ENCODE measurements at places on chromosomes 3 and 15.
A peak's percentile ranks its signal among the peaks of the same experiment; 100 is the strongest.

GRCh38 chr3:192843119-192843518 is 74.5 kb downstream of the MB21D2 start:
- DNase-seq: no peak

DNA sequence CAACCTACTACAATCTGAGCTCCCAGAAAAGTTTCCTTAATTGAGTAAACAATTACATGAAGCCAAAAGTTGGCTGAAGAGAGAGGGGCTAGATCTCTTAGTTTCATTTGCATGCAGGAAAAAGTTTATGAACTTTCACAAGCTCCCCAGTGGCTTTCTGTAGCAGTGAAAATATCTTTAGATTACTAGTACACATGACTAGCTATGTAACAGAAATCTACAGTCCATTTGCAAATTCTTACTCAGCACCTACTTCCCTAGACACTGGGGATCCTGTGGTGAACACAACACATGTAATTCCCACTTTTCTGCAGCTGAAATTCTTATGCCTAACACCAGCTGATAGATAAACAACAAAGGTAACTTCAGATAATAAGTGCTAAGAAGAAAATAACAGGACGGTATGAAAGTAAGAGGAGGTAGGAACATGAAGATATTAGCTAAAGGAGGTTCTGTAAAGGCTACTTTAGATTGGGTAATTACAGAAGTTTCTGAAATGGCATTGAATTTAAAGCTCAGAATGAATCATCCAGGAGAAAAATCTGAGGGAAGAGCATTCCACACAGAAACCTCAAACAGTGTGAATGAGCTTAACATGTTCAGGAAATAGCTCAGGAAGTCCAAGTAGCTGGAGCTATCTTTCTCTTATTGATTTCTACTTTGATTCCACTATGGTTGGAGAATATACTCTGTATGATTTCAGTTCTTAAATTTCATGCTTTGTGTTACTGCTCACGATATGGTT is 204.8 kb downstream of the MAGI1 start:
- DNase-seq: no peak

GRCh38 chr3:69113536-69113935 is 8.9 kb downstream of the LMOD3 start:
- no peak for DNase-seq

DNA sequence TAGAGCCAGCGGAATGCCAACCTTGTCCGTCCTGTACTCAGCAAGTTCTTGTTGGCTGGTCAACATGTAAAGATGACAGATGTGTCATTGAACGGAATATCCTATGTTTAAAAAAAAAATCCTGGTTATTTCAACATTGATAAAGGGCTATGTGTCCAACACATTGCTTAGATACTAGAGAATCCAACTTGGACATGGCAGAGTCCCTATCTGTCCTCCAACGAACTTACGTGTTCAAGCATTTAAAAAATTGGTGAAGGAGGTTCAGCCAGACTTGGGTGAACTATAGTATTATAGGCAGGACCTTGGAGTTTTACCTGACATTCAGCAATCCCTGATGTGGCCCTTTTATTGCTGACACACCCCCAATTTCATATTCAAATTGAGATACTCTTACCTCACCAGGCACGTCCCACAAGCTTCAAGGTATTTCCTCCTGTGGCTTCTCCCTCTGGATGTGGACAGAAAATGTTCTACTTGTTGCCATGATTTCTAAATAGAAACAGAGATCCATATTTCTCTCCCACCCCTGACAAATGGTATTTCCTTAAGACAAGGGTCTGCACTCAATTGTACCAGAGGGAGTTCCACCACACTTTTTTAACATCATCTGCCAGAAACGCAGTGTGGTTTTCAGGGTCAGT is 207.7 kb upstream of the TPM1 start:
- no peak for DNase-seq

DNA sequence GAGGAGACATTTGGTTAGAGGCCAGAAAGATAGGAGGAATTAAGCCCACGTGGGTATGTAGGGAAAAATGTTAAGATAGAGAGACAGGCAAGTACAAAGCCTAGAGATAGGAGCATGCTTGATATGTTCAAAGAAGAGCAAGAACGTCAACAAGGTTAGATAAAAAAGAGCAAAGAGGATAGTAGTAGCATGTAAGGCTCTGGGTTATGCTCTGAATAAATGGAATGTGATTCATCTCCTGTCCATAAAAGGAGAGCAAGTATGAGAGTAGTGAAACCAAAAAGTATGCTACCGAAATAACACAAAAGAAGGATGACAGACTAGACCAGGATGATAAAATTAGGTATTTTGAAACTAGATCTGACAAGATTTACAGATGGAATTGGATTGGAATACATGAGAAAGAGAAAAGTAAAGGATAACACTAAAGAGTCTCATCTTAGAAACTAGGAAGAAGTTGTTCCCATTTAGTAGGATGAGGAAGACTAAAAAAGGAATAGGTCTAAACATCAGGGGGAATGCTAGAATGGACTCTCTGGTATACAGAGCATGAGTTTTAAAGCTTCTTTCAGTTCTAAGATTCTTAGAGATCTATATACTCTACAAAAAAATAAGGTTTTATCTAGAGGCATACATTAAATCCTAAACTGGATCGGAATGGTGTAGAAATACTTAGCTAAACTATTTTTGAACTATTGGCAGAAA is 59.1 kb downstream of the TRPM7 start:
- DNase-seq: no peak

DNA sequence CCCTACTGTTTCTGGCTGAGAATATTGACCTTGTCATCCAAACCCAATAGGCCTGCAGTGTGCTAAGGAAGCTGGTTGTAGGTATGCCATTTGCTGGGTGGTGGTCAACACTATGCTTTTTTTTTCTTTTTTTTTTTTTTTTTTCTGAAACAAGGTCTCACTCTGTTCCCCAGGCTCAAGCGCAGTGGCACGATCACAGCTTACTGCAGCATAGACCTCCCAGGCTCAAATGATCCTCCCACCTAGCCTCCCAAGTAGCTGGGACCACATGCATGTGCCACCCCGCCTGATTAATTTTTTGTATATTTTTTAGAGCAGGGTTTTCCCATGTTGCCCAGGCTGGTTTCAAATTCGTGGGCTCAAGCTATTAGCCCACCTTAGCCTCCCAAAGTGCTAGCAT is 35.7 kb upstream of the RHO start:
- DNase-seq: no peak

DNA sequence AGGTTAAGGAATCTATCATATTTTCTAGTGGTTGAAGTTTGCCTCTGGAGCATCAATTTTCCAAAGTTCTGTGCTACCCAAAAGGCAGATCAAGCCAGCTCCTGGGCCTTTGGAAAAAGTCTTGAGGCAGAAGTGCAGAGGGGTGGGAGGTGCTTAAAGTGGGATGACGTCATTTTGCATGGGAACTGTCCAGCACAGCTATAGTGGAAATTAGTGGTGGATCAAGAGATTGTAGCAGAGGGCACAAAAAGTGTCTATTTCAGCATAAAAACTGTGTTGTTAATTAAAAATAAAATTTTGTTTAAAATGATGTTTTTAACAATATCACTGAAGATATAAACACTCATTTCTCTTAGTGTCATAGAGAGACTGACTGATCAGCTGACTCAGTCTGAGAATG is 221.9 kb downstream of the LRRN1 start:
- no peak for DNase-seq

DNA sequence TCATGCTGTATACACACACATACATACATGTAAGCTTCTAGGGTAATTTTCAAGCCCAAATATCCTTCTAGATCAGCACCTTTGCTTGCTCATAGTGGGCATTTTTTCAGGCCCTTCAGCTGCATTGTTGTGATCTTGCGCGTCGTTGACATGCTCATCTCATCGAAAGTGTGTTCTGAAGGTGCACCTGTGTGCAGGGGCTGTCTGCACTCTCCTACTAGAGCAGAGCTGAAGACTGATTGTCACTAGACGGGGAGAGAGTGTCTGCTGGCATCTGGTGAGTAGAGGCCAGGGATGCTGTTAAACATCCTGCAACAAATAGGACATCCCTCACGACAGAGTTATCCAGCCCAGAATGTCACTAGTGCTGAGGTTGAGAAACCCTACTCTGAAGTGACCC is 35.7 kb upstream of the VILL start:
- DNase-seq: no peak

DNA sequence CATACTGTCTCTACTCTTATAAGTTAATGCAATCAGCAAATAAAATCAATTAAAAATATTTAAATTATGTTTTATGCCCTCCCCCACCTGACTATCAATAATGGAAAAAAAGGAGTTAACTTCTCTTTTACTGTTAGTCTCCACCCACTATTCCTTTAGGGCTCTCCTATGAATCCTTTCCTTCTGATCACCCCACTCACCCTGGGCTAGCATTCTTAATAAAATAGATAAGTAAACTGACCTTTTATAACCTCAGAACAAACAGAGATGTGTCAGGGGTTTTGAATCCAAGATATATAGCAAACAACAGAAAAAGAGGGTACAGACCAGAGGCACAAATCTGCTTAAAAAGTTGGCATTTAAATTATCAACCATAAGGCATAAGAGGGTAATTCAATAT is 116.1 kb upstream of the PLXND1 start:
- DNase-seq: no peak

- no peak for DNase-seq
Observed at GRCh38 chr3:79690072-79690471, 77.7 kb downstream of the ROBO1 start.

- DNase-seq: no peak
Observed at GRCh38 chr3:136078421-136079364, 113.2 kb downstream of the PPP2R3A start.

GRCh38 chr15:73317651-73318462 is 50.9 kb downstream of the HCN4 start:
- DNase-seq: no peak

DNA sequence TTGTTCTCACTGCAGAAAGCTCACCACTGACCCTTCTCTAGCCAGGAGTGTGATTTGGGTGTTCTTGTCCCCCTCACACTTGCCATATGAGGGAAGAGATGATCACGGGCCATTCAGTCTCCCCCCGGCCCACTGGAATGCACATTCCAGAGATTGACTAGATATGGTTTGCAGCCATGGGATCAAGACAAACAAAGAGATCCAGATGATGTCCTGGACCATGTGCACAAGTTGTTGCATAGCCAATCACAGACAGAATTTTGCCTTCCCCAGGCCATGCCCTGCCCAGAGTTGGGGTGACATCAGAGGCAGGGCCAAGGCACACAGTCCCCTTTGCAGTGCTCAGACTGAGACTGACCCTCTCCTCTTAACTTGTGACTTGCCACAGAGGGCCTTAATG is 14.8 kb downstream of the MUC13 start:
- DNase-seq: no peak

GRCh38 chr15:88776646-88777045 is 26.6 kb upstream of the ACAN start:
- no peak for DNase-seq

- no peak for DNase-seq
Observed at GRCh38 chr3:114872588-114872987, 274.5 kb downstream of the ZBTB20 start.

GRCh38 chr3:148042663-148043445 is 633.7 kb downstream of the ZIC1 start:
- DNase-seq: no peak

- DNase-seq: no peak
Observed at GRCh38 chr3:69433121-69433968, 47.5 kb upstream of the FRMD4B start.

- DNase-seq: no peak
Observed at GRCh38 chr3:70272798-70273197, 39.6 kb downstream of the MDFIC2 start.

- DNase-seq: no peak
Observed at GRCh38 chr3:29514912-29515311, 234.0 kb downstream of the RBMS3 start.

DNA sequence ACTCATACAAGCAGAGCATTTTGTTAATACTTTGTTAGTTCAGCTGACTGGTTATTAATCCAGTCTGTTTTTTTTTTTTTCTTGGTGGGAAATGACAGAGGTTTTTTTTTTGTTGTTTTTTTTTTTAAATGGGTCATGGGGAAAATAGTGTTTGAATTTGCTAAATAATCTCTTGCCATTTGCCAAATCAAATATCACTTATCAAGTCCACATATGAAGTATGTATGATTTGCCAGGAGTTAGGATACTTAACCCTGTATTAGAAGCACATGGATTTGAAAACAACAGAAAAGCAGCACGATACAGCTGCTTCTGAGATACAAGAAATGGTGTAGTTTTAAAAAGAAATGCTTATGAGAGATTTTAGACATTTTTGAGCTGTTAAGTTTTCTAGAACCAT is 21.6 kb downstream of the P2RY14 start:
- no peak for DNase-seq

DNA sequence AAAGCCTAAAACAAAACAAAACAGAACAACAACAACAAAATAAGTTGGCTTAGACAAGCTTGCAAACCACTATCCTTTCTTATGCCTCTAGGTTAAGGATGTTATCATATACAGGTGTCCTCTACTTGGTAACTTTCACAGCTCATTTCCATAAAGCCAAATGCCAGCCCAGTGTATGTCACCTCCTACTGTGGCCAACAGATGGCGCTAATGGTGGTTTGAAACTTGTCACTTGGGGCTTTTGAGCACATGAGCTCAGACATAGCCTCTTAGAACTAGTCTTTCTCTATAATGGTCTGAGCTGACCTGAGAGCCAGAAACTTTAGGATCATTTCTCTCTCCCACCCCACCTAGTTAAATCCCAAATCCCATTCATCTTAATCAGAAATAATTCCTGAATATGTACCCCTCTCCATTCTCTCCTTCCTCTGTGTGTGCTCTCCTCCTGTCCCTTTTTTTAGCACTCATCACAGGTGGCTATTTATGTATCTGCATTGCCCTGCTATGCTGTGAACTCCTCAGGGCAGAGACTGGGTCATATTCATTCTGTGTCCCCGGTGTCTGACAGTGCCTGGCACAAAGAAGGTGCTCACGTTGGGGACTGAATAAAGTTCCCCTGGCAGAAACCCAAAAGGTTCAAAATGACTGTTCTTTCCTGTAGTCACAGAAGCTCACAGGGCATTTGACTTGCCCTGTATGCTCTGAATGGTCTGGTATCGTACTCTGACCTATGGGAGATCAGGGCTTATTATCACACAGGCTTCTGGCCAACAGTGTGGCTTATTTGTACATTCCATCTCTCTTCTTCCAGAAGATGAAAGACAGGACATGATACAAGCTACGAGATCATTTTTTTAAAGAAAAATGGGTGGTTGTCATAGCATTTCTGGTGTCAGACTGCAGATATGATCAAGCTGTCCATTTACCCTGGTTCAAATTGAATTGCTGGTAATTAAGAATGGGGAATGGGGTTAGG is 319.3 kb upstream of the AZI2 start:
- DNase-seq: peak; percentile 17

DNA sequence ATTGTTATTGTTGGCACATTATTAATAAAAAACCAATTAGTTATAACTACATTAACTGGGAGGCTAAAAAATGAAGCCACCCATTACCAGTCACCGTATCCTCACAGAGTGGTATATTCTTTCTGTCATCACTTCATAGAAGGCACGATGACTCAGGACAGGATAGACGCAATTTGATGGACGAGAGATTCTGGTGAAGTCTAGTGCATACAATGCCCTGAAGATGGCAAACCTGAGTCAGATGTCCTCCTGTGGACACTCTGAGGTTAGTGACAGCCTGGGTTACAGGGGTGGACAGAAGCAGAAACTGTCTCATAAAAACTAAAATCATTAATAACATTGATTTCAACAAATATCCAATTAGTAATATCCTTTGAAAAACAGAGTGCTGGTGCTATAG is 150.3 kb downstream of the SLC9A9 start:
- no peak for DNase-seq

Data from activated naive CD4-positive, alpha-beta T cell treated with anti-CD3 and anti-CD28 coated beads, Interleukin-2, amount 50 U/mL, for 16 hours (primary cell).